ENCODE measurements at places on chromosomes 2 and 18.

GRCh38 chr18:74126684-74127655 lies 20.7 kb downstream of the FBXO15 start:
- DNase-seq: no peak

- no peak for DNase-seq
These were observed 1.1 kb downstream of the HNRNPLL start for GRCh38 chr2:38601463-38602135.

- DNase-seq: no peak
These were observed 92.9 kb upstream of the CYP1B1 start for GRCh38 chr2:38168710-38169480.

- no peak for DNase-seq
These were observed 414.3 kb downstream of the ZNF804A start for GRCh38 chr2:185012643-185013042.

- DNase-seq: no peak
These were observed 12.2 kb upstream of the CAB39 start for GRCh38 chr2:230700447-230700846.

DNA sequence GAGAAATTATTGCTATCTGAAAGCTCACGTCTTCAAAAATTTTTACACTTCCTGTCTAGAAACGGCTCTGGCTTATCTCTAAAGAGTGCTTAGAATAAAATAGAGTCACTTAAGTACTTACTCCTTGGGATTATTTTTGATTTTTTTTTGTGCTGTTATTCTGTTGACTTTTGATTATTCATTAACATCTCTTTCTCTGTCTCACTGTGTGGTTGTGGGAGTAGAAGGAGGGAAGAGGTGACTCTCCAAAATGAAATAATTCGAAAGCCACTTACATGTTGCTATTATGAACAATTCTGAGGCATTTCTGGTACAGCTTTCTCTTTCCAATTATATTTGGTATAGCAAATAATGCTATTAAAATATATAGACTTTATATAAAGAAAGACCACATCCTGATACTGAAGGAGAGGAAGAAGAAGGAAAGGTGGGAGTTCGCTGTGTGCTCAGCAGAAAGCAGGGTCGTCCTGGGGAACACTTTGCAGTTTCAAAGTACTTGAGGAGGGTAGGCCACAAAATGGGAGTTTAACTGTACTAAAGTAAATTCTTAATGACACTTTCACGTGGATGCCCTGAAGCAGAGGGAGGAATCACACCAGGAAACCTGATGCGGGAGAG lies 9.6 kb upstream of the MMADHC start:
- DNase-seq: no peak

DNA sequence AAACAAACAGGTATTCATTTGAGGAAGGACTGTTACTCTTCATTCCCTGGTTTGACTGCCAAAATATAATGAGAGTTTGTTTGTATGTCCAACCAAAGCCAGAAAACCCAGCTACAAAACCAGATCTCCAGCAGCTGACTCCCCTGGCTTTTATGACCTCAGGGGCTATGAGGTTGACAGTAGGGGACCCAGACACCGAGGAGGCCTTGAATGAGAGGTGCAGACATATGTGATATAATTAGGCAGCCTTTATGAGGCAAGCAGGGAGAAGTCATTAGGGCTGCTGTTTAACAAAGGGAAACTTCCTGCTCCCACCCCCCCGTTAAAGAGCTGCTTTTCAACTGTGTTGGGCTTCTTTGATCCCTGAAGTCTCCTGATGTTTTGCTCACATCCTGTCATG lies 236.7 kb downstream of the SLC4A3 start:
- DNase-seq: no peak

- DNase-seq: no peak
These were observed 319.7 kb downstream of the SOX11 start for GRCh38 chr2:6011921-6012320.

All from HuH-7.5 (cell line).